ENCODE measurements at places on chromosomes 1 and 21.

- DNase-seq, result no peak
Observed at GRCh38 chr1:57162607-57163261, 196.9 kb upstream of the C8B start.

DNA sequence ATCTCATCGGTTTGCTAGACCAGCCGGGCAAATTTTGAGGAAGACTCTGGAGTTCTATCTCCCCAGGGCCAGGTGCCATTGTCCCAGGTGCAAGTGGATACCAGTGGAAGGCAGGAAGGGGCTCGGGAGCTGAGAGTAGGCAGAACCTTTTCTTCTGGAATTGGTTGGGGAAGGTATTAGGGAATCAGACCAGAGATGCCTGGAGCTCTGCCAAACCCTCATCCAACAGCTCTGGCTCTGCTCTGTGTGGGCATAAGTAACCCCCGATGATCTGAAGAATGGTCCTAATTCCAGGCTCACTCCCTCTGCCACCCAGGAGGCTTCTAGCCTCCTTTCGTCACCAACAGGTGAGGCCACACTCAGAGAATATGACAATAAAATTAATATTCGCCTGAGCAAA is 69.9 kb downstream of the PGBD5 start:
- DNase-seq, result no peak

- DNase-seq, result no peak
Observed at GRCh38 chr1:53450225-53450624, 9.0 kb upstream of the DMRTB1 start.

DNA sequence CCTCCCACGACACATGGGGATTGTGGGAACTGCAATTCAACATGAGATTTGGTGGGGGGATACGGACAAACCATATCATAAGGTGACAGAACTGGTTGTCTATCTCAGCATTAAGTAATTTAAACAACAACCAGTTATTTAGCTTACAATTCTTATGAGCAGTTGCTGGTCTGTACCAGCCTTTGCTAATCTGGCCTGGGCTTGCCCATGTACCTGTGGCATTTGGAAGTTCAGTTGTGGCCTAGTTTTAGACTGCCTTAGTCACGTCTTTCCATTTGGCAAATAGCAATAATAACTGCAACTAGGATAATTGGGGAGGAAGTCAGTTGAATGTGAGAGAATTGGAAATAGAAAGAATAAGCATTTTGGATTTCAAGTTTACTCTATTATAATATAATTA is 441.8 kb upstream of the CXADR start:
- DNase-seq, result no peak

- no peak for DNase-seq
Observed at GRCh38 chr1:214362188-214362882, 81.4 kb downstream of the SMYD2 start.

GRCh38 chr1:57620605-57621004 is 196.7 kb upstream of the DAB1 start:
- no peak for DNase-seq

GRCh38 chr21:33560965-33561364 is 18.1 kb downstream of the SON start:
- DNase-seq, result no peak

DNA sequence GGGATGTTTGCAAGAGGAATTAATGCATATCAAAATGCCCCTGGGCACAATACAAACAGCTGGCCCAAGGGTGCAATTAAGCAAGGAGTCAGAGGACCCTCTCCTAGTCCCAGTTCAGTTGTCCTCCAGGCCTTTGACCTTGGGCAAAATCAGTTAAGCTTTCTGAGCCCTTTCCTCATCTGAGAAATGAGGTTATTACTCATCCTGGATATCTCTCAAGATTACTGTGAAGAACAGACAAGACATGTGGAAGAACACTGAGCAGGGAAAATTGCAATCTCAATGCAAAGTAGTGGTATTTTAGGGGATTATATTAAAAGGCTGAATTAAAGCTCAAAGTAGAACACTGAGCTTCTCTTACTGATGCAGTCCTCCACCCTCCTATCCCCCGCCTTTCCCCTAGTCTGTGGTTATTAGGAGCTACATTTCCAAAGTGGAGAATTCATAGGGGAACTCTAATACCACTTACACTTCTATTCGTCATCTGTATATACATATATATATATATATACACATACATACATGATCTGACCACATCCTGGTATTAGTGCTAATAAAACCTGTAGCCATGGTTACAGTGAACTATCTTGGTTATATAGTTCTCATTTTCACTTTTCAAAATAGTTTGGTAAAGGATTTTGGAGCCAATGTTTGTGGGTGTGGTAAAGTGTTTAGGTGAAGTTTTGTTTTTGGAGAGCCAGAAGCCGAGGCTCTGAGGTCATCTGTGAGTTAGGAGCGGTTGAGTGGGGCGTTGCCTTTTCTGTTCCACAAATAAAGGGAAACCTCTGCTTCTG is 18.1 kb downstream of the KIAA0040 start:
- DNase-seq, result no peak

DNA sequence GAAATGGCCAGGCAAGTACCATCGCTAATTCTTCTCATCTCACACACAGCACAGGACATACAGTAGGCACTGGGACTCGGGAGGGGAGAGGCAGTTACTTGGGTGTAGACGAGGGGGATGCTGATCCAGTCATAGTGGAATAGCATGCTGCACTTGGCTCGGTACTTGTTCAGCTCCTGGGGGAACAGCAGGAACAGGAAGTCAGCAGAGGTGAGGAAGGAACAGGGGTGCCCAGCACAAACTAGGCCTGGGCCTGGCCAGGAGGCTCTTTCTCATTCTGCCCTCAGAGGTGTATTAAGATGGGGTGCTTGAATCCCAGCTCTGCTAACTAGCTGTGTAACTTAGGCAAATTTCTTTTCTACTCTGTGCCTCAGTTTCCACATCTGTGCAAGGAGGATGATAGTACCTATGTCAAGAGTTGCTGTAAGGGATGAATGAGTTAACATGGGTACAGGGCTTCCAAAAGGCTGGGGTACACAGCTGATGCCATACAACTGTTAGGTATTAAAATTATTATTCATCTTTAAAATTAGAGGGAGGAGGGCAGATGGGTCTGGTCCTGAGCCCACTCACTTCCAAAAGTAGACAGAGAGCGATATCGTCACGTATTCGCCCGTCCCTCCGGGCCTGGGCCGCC is 2.4 kb downstream of the BEST4 start:
- DNase-seq, result no peak

GRCh38 chr1:198856601-198857000 is 217.8 kb downstream of the PTPRC start:
- DNase-seq, result no peak

GRCh38 chr1:178918955-178919354 is 48.1 kb upstream of the ANGPTL1 start:
- no peak for DNase-seq

- no peak for DNase-seq
Observed at GRCh38 chr1:3070309-3070643, 1.3 kb downstream of the PRDM16 start.

DNA sequence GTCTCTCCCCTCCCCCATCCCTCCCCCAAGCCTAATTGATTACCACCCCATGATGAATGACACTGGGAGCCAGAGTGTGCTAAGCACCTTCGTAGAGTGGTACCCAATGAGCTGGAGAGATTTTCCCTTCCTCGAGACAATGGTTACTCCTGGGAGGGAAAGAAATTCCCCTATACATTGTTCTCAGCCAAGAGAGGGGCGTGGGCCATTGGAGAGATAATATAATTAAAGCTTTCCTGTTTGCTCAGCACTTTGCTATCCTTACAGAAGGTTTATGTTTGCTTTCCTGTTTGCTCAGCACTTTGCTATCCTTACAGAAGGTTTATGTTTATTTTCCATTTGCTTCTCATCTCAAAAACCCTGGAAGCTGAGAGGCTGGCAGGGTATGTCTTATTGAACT is 126.1 kb upstream of the KLHDC7A start:
- DNase-seq, result no peak

GRCh38 chr1:91891969-91892368 is 6.0 kb upstream of the TGFBR3 start:
- DNase-seq, result peak; percentile 12

DNA sequence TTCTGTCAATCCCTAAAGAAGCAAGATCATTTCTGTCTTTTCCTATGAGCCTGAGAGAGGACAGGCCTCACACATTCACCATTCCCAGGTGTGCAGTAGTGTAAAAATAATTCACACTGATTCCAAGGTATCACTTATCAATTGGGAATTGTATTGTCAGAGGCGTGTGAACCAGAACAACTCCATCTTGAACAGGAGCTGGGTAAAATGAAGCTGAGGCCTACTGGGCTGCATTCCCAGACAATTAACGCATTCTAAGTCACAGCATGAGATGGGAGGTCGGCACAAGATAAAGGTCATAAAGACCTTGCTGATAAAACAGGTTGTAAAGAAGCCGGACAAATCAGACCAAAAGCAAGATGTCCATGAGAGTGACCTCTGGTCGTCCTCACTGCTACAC is 239.2 kb downstream of the SMYD3 start:
- DNase-seq, result no peak

DNA sequence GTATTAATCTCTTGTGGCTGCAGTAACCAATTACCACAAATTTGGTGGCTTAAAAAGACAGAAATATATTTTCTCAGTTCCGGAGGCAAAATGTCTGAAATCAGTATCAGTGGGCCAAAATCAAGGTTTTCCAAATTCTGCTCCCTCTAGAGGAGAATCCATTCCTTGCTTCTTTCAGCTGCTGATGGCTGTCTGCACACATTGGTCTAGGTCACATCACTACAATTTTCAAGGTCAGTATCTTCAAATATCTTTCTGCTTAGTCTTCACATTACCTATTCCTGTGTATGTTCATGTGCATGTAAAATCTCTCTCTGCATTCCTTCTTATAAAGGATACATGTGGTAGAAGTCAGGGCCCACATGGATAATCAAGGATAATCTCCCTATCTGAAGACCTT is 999.4 kb downstream of the KCNT2 start:
- no peak for DNase-seq

DNA sequence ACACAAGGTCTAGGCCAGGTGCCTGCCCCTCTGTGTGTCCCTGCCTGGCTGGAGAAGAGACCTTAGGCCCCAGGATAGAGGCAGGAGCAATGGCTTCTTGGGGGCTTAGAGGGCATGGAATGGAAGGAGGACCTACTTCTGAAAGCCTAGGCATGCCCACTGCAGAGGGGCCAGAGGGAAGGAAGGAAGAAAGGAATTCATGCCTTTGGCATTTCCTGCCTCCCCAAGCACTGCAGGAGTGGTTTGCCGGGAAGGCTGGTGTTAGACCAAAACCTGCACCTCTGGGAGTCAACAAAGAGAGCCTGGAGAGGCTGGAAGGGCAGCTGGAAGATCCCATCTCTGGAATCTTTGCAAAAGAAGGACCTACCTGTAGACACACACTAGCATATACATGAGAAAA is 50.7 kb upstream of the KCNE2 start:
- DNase-seq, result no peak

DNA sequence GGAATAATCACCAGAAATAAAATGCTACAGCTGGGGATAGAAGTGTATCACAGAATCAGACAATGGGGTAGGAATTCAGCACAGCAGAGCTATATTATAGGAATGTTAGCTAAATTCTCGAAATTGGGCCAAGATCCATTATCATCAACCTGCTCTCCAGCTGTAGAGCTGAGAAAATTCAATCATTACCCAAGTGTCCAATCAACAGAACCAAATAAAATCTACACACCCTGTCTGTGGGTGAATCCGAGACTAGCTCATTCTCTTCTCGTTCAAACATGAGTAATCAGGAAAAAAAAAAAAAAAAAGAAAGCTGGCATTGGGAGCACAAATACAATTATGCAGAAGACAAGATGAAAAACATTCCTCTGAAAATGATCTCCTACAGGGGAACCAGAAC is 119.2 kb downstream of the CDC7 start:
- DNase-seq, result no peak

GRCh38 chr1:242754125-242754524 is 229.6 kb upstream of the PLD5 start:
- DNase-seq, result no peak

- DNase-seq, result no peak
Observed at GRCh38 chr21:28266061-28266460, 726.6 kb downstream of the LTN1 start.

DNA sequence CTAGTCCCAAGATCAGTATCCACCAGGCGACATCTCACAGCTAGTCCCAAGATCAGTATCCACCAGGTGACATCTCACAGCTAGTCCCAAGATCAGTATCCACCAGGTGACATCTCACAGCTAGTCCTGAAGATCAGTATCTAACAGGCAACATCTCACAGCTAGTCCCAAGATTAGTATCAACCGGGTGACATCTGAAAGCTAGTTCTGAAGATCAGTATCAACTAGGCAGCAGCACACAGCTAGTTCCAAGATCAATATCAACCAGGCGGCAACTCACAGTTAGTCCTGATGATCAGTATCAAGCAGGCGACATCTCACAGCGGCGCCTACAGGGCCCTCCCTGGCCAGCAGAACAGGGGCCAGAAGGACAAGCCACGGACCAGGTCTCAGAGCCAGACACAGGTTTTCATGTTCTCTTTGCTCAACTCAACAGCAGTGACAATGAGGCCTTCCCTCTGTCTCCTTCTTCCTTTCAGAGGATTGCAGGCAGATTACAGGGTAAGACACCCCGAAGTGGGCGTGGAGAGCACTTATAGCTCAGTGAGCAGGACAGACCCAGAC is 32.5 kb downstream of the NPHP4 start:
- no peak for DNase-seq

DNA sequence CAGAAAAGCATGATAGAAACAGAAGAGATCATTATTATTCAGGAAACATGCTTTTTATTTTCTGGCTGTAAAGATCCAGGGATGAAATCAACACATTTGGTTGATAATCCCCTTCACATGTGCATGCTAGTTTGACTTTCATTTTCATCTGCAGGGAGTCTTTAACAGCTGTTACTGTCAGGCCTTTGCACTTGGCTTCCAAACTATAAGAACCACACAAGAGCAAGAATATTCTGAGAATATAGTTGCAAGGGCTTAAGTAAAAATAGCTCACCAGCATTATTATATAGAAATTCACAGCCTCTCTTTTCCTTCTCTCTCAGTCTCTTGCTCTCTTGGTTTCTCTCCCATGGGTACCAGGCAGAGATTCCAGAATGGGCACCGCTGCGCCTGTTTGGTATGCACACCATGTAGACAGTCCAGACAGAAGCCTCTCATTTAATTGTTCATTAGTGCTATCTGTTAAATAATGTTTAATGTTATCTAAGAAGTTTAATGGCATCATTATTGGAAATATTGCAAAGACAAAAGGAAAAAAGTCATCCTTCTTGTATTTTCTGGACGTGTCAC is 622.3 kb upstream of the PLXNA2 start:
- DNase-seq, result no peak

DNA sequence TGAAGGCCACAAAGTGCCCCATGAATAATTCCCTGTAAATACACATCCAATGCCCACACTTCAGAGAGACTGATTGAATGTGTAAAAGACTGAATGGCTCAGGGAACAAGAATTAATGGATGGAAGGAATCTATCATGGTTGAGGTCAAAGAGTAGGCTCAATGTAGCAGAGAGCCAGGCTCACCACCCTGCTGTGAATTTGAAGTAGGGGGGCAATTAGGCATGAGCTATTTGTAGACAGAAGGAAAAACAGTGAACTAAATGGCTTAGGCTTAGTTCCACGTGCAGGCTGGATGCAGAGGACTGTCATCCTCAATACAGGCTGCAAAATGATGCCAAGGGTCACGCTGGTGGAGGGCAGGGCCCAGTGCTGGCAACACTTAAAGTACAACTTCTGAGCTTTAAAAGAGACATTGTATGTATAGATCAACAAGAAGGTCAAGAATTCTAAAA is 22.9 kb upstream of the IGSF3 start:
- DNase-seq, result no peak

- no peak for DNase-seq
Observed at GRCh38 chr1:118788463-118788862, 199.7 kb downstream of the TBX15 start.

Data from activated gamma-delta T cell treated with Interleukin-2 at 50 U/mL for 16 hours (primary cell).